Activated CD8-positive, alpha-beta memory T cell treated with anti-CD3 and anti-CD28 coated beads for 4 hours (primary cell): ENCODE measurements at places on chromosomes 7 and 10.

- no peak for DNase-seq
These were observed 168.9 kb downstream of the KCND2 start for GRCh38 chr7:120441850-120442249.

DNA sequence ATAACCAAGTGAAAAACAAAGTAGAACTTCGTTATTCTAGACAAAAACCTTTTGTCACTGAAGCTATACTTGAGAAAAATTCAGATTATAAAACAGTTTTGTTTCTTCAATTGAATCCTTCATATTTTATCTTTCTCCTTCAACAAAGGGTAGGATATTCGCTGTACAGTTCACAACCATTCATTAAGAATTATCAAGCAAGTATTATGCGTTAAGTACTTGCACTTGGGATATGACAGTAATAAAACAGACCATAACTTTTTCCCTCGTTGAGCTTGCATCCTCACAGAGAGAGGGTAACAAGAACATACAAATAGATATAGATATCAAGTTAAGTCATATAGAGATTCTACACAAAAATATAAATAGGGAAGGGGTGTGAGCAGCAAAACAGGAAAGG is 61.2 kb upstream of the MEOX2 start:
- DNase-seq = no peak

- no peak for DNase-seq
These were observed 959 bp downstream of the PVRIG start for GRCh38 chr7:100220586-100221230.

DNA sequence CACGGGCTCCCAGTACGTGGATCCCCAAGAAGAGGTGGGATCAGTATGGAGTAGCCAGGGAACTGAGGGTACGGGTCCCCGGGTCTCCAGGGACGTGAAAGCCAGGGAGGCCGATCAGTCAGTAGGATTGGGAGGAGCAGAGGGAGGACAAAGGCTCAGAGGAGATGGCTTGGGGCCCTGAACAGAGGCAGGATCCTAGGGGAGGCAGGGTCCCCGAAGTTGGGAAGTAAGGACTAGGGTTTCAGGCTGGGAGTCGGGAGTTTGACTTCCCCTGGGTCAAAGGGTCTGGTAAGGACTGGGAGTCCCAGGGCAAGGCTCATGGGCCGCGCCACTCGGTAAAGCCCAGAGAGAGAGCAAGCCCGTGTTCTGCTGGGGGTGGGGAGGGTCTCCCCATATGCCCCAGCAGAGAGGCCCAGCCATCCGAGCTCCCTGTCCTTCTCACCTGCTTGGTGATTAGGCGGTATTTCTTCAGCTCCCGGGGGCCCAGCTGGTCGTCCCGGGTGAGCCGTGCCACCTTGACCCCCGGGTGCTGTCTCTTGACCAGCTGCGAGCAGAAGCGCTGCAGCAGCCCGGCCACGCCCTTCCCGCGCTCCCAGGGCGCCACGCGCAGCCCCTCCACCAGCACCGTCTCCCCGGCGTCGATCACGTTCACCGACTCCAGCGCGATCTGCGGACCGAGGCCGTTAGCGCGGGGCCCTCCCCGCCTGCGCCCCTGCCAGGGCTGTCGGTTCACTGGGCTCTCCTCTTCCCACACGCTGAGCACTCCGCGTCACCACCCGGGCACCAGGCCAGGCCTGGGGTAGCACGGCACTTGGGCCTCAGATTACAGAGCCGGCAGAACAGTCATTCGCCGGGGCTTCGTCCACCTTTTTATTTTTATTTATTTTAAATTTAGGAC is 7.0 kb downstream of the NAT16 start:
- DNase-seq = no peak

GRCh38 chr10:124827474-124827873 is 25.9 kb downstream of the ABRAXAS2 start:
- no peak for DNase-seq

- DNase-seq = no peak
These were observed 18.4 kb downstream of the CTBP2 start for GRCh38 chr10:125141860-125142484.

- no peak for DNase-seq
These were observed 129.4 kb downstream of the PLPP4 start for GRCh38 chr10:120586471-120586872.

DNA sequence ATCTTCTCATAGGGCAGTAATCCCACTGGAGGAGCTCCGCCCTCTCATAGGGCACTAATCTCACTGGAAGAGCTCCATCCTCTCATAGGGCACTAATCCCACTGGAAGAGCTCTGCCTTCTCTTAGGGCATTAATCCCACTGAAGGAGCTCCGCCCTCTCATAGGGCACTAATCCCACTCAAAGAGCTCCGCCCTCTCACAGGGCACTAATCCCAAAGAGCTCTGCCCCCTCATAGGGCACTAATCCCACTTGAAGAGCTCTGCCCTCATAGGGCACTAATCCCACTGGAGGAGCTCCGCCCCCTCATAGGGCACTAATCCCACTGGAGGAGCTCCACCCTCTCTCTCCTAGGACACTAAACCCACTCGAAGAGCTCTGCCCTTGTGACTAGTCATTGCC is 3.4 kb upstream of the FUOM start:
- DNase-seq = no peak

DNA sequence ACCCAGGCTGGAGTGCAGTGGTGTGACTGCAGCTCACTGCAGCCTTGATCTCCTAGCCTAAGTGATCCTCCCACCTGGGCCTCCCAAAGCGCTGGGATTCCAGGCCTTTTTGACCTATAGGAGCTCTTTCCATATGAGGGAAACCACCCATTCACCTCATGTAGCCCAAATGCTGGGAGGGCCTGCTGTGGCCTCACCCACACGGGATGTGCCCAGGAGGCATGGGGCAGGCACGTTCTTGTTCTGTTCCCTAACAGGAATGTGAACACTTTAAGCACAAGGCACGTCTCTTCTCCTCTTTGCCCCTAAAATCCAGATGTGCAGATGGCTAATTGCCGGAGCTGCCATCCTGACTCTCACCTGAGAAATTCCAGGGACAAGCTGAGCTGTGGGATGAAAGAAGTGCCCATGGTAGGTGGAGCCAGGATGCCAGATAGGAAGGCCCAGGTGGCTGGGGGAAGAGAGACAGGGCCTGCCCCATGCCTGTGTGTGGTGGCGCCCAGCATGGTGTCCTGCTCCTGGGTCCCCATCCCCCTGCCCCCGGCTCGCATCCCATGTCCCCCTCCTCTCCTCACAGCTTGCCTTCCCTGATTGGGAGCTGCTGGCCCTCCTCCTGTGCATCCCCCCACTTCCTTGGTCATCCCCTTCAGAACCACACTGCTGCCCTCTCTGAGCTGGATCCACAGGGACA is 17.3 kb downstream of the CAMK2B start:
- no peak for DNase-seq

DNA sequence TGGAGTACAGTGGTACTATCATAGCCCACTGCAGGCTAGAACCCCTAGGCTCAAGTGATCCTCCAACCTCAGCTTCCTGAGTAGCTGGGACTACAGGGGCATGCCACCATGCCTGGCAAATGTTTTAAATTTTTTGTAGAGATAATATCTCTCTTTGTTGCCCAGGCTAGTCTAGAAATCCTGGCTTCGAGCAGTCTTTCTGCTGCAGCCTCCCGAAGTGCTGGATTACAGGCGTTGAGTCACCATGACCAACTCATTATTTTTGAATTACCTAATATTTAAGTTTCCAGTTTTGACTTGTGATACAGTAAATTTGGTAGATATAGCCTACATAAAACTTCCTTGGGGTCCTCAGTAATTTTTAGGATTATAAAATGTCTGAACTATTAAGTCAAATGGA is 74.1 kb downstream of the RUNDC3B start:
- DNase-seq = no peak

DNA sequence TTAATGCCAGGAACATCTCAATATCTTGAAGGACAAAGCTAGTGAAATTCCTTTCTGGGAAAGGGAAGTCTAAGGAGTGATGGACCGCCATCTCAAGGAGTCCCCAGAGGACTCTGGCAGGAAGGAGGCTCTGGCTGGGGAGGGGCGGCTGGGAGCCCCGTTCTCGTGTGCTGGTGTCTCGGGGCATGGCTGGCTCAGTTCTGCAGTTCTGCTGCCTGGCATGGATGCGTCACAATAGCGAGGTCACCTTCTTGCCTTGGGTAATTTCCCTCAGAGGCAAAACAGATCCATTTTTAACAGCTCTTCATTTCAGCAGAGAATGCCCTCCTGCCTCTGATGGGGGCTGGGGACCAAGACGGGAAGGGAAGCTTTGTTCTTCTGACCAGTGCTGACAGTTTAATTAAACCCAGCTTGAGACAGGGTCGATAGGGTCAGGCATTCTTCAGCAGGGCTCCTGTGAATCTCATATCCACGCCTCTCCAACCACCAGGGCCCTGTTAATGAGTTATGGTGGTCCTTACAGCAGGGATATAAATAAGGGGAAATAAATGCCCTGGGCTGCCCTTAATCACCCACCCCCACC is 35.7 kb downstream of the SLIT1 start:
- DNase-seq = no peak

GRCh38 chr10:36254199-36254598 is 612.1 kb upstream of the FZD8 start:
- DNase-seq = no peak

DNA sequence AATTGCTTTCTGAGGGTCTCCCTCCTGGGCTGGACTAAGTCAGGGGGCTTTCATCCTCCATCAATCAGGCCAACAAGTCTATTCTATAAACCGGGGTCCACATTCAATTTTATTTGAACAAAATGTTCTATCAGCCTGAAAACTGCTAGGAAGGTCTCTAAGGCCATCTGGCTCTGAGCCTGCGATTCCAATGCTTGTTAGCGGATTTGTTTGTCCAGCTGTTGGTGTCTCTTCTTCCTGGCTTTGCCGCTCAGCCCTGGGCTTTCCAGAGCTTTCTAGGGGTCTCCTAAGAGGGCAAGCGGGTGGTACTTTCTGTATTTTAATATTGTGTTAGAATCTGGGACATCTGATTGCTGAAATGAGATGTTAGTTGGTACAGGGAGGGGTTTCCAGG is 136.7 kb downstream of the VIPR2 start:
- no peak for DNase-seq

DNA sequence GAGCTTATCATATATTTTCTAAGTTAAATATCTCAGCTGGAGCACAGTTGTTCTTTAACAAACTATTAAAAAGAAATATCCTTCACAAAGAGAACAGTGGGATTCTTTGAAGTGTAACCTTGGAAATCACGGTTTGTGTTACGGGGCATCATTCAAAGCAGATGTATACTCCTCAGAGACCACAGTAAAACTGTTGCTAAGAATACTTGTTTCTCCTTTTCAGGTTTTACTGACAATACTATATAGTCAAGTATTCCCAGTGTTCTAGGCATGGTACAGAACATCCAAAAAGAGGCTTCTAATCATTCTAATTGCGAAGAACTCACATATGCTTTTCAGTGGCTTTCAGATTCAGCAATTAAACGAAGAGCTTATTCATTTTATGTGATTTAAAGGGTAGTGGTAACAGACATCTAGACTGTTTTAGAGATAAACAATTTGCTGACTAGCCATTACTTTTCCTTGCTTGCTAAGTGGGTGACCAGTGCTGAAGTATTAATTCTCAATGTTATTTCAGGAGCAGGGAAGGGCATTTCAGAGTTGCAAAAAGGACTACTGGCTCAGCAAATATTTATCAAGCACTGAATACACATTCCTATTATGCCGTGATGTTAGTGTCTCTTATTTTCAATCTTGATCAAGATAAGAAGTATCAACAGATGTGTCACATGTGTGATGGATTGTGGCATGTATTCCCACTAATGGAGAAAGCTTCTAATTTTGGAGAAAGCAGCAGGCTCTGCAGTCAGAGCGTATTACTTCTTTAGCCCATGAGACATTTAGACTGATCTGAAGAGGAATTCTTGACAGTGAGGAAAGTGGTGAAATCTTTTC is 236.8 kb downstream of the RNLS start:
- DNase-seq = no peak

GRCh38 chr7:28064437-28064836 is 116.2 kb downstream of the JAZF1 start:
- no peak for DNase-seq

- DNase-seq = no peak
These were observed 17.8 kb downstream of the SMO start for GRCh38 chr7:129205987-129206785.

DNA sequence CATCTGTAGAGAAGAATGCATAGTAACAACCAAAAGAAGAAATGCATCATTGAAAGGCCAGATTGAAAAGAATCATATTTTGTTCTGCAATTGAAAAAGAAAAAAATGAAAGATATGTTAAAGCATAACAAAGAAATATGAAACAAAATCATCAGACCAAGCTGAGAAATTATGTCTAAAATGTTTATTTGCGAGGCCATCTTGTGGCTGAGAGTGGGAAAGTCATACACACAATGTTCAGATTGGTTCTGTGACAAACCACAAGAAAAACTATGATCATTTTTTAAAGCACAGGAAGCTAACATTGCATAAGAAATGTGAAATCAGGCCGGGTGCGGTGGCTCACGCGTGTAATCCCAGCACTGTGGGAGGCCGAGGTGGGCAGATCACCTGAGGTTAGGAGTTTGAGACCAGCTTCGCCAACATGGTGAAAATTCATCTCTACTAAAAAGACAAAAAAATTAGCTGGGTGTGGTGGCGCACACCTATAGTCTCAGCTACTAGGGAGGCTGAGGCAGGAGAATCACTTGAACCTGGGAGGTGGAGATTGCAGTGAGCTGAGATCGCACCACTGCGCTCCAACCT is 36.6 kb downstream of the ABCB5 start:
- DNase-seq = no peak

DNA sequence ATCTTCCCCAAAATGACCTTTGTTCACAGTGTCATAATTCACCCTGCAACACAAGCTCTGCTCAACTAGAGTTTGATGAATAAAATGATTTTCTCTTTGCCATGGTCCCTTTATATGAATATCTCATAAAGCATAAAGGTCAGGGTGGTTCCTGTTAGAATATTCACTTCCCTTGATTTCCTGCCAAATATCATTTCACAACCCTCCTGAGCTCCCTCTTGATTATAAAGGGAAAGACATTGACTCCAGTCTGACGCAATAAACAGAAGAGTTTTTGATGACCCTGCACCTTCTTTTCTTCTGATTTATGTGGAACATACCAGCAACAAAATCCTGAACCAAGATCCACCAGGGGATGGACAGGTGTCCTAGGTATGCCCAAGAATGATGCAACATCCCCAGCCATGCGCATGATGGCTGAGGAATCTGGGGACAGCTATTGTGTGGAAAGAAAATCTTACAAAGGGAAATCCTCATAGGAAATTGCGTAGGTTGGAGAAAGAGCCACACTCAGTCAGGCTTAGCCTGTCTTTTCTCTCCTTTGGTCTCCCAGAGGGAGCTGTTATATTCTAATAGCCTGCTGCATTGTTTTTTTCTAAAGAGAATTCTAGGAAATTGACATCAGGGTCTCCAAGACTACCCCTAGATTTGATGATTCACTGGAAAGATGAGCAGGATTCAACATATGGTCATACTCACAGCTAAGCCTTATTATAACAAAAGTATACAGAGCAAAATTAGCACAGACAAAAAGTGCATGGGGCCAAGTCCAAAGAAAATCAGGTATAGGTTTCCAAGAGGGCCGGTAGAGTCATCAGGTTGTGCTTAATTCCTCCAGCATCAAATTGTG is 18.8 kb downstream of the IFIT3 start:
- DNase-seq = no peak

- no peak for DNase-seq
These were observed 97.0 kb downstream of the SEMA3C start for GRCh38 chr7:80821771-80822319.
